Calu3 (cell line): ENCODE measurements at places on chromosomes 12 and 14. TPM values are rescaled to one million over a fixed set of nuclear protein-coding genes. Genes with fewer than 3 reads are reported as not detected.

Gene TMBIM4
- total RNA-seq: 77.1 and 89.2 TPM in 2 replicates

Gene HCFC2
- 7.8 and 9.4 TPM in 2 replicates for total RNA-seq

Gene KRT2
- not detected in 2 replicates for total RNA-seq

Gene RFLNA
- not detected in 2 replicates for total RNA-seq

Gene MED6
- total RNA-seq: 38.3 and 45.4 TPM in 2 replicates

Gene RD3L
- not detected in 2 replicates for total RNA-seq

Gene PARP11
- total RNA-seq: 3.7 and 5.2 TPM in 2 replicates

DNA sequence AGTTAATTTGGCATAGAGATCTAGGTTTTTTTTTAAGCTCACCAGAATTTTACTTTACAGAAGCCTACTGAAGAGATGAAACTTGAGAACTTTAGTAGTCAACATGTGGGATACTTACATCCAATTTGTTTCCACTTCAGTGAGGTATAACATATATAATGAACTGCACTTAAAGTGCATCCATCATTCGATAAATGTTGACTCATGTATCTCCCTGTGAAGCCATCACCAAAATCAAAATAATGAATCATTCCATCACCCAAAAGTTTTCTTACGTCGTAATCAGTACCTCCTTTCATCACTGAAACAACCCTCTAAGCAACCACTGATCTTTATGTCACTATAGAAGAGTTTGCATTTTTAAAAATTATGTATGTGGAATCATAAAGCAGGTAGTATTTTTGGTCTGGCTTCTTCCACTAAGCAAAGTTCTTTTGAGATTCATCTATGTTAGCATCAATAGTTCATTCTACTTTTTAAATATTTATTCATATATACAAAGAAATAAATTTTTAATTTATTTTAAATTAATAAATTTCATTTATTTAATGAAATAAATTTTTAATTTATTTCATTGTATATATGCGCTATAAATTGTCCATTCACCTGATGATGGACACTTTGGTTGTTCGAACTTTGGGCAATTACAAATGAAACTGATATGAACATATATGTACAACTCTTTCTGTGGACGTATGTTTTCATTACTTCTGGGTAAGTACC, 2.0 kb upstream of the CPNE8 start:
- no peak for DNase-seq

GRCh38 chr12:42641221-42641885, 51.8 kb upstream of the PRICKLE1 start:
- DNase-seq: no peak

DNA sequence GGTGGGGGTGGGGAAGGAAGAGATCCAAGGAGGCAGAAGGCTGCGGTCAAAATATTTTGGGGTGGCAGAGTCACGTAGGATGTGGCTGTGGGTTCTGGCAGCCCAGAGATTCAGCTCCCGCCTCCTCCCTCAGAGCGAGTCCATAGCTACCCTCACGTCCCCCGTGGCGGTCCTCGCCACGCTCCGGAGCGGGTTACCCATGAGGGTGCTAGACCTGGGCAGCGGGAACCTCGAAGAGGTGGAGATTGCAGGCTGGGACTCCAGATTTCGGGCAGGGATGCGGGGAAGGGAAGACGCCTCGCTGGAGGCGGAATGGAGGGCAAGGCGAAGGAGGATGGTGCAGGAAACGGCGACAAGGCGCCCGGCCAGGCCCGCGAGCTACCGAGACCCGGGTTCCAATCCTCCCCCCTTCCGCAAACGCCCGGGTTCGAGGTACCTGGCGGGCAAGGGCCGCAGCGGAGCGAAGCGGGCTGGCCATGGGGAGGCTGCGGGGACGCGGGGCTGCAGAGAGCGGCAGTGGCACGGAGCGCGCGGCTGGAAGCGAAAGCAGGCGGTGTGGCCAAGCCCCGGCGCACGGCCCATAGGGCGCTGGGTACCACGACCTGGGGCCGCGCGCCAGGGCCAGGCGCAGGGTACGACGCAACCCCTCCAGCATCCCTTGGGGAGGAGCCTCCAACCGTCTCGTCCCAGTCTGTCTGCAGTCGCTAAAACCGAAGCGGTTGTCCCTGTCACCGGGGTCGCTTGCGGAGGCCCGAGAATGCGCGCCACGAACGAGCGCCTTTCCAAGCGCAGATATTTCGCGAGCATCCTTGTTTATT, 46.2 kb downstream of the BCAT1 start:
- DNase-seq: no peak

DNA sequence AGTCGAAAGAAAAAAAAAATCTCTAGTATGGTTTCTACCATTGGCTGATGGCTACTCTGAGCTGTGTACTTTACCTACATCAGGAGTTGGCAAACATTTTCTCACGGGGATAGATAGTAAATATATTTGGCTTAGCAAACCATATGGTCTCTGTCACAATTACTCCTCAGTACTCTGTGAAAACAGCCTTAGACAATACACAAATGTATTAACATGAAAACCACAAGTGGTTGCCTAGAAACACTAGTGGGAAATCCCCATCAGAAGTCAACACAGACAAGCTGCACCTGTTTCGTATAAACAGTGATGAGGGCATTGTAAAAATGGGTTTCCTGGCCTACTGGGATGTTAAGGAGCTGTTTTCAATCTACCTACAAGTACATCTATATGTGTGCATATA, 84.6 kb upstream of the NAV3 start:
- DNase-seq: peak; percentile 40

DNA sequence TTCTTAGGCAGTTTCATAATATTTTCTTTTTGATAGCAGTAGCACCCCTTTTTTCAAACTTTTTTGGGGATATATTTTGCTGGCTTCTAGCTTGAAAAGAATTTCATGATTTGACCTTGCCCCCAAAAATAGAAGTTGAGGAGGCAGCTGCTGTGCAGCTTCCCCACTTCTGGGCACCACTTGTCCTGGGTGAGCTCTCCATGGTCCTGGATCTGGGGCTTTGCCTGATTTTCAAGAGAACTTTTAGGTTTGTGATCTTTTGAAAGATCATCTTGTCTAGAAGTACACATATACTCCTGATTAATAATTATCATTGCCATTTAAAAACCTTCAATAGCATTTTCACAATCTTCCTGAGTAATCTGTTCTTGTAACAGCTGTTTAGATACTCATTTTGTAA, 271.6 kb downstream of the NPAS3 start:
- no peak for DNase-seq

DNA sequence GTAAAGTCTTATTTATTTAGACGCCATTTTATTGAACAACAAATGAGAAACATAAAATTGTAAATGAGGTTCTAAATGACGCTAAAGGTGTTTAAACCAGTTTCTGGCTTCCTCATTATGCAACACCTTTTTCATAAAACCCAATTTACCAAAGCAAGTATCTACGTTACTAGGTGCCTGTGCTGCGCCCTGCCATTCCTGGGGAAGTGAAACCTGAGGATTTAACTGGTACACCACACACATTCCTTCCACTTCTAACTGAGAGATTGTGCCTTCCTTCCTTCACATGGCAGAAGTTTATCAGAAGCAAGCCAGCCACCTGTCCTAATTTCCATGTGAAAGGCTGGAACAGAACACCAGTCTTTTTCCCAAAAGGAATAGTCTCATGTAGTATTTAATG, 40.3 kb upstream of the GCH1 start:
- no peak for DNase-seq

- no peak for DNase-seq
Measured at GRCh38 chr12:76060111-76060510, 24.4 kb downstream of the NAP1L1 start.

DNA sequence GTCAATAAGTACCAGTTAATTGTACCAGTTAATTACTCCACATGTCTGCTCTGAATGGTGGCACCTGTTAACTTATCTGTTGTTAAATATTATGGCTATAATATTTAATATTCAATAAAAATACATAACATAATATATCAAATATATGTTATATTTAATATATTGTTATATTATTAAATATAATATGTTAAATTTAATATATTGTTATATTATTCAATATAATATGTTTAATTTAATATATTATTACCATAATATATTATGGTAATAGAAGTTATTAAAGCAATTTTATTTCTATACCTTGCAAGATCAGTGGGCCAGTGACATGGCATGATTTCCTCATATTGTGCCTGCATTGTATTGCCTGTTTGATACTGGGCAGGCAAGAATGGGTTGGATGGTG, 98.4 kb downstream of the TBC1D30 start:
- no peak for DNase-seq

DNA sequence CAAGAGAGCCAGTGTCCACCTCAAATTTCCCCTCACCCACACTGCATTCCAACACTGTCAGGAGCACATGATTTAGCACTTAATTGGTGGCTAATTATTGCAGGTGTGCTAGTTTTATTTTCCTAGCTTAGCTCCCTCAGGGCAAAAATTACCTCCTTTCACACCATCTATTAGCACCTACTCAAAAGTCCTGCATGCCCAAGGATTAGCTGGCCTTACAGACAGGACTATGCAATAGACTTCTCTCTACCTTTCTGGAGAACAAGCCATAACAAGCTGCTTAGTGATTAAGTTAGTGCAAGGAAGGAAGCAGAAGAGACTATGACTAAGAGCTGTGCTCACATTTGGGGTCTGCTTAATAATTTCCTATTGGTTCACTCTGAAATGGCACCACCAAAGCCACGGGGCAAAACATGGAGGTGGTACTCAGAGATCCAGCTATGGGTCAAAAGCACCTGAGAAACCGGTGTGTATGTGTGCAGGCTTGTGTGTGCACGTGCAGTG, 69.5 kb downstream of the STON2 start:
- no peak for DNase-seq

DNA sequence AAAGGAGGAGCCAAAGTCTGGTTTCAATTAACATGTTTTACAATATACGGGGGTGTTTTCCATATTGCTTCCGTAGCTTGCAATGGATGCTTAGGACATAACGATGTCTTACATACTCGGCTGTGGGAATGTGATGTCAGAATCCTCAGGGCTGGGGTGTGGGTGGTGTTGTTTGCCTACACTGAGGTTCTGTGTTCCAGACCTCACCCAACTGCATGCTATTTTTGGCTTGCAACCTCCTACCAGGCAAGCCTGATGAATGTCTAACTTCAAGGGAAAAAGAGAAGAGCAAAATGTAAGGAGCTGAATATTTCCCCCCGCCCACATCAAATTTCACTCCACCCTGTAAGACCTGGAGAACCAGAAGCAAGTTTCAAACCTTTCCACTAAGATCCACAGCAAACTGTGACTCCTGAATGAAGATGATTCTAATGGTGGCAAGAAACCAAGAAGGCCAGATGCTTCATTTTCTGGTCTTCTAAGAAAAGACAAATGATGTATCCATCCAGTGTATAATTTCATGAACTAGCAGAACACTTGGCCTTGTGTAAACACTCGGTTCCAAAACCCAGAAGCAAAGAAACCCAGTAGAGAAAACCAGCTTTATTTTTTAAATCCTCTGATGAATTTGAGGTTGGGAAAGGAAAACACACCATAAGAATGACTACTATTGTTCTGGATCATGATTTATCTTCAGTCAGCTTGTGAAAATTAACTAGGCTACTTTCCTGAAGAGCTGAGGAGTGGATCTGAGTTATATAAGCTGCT, 227.9 kb downstream of the DACT1 start:
- DNase-seq: no peak

- no peak for DNase-seq
Measured at GRCh38 chr14:55963295-55963694, 154.9 kb upstream of the PELI2 start.

DNA sequence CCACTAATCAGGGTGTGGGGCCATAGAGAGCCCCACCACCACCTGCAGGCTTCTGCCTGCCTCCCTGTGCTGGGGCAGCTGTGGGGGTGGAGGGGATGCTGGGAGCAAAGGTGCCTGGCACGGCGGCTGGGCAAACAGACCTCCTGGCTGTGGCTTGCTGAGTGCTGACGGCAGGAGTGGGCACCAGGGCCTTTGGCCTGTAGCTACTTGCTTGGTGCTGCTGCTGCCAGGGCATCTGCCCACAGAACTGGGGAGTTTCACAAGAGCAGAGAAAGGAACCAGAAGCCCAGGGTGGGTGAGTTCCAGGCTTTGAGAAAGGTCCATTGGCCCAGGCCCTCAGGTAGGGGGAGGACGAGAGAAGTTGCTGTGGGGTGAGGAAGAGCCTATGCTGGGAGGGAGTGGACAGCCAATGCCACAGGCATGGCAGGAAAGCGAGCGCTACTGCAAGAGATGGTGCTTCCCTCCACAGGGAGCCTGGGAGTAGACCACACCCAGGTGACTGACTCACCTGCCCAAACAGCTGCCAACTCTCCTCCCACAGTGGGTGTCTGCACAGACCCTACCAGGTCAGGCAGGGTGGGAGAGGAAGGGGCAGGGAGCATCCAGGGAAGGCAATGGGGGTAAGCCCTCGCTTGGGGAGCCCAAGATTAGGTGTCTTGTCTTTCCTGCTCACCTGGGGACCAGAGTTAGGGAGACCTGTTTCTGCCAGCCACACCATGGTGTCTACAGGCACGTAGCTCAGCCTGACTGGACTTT, 39.0 kb upstream of the HDAC7 start:
- DNase-seq: no peak

GRCh38 chr12:106045251-106045674, 93.5 kb downstream of the NUAK1 start:
- no peak for DNase-seq

GRCh38 chr14:37171678-37172023, 755 bp downstream of the SLC25A21 start:
- no peak for DNase-seq

- DNase-seq: no peak
Measured at GRCh38 chr14:49702725-49703124, 9.8 kb downstream of the KLHDC1 start.

DNA sequence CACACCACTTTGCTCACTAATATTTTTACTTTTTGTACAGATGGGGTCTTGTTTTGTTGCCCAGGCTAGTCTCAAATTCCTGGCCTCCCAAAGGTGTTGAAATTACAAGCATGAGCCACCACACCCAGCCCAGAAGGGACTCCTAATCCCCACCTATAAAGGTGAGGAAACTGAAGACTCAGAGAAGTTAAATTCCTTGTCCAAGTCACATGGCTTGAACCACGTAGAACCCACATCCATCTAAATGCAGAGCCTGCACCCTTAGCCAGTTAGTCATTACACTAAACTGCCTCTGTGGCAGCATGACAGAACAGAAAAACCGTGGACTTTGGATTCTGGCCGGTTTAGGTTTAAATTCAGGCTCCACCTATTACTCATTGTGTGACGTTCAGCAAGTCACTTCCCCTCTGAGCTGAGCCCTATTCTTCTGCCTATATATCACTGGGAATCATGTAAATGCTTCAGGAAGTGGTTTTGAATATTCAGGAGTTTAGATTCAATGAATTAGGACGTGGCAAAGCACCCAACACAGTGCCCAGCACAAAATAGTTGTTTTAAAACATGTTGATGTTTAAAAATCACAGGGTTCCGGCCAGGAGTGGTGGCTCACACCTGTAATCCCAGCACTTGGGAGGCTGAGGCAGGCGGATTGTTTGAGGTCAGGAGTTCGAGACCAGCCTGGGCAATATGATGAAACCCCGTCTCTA, 3.0 kb upstream of the CORO1C start:
- peak; percentile 89 for DNase-seq

DNA sequence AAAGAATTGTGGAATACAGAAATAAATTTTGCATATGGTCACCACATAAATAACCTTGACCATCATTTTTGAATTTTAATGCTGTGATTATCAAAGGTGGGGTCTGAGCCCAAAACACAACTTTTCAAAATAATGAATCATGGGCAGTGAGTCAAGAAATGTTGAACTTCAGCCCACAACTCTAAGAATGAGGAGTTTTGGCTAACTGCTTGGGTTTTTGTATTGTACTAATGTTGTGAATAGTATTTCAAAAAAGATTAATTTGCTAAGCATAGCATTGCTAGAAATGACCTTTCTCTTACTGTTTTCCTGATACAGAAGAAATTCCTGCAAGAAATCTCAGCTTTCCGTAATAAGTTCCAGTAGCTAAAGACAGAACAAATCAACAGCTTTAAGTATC, 24.4 kb upstream of the YARS2 start:
- DNase-seq: no peak

- DNase-seq: no peak
Measured at GRCh38 chr12:90086281-90086680, 377.6 kb upstream of the ATP2B1 start.
